ENCODE measurements at places on chromosomes 11 and 22.

GRCh38 chr11:50394017-50394416, 361.3 kb downstream of the OR4C45 start:
- no peak for DNase-seq
- no peak overlapping the region for H3K4me3 ChIP-seq
- no peaks in the 10 kb centered on the region for H3K36me3 ChIP-seq
- H3K4me1 ChIP-seq = no peaks in the 10 kb centered on the region
- no peaks in the 10 kb centered on the region for H3K27me3 ChIP-seq
- no peak overlapping the region for H3K27ac ChIP-seq

GRCh38 chr11:47325271-47326041, 27.0 kb downstream of the MYBPC3 start:
- H3K4me3 ChIP-seq = no peak overlapping the region
- H3K4me1 ChIP-seq = peaks cover 6% of the 10 kb centered on the region
- DNase-seq = no peak
- no peaks in the 10 kb centered on the region for H3K27me3 ChIP-seq
- peak overlapping the region; percentile 51 for H3K27ac ChIP-seq

- peaks cover 6% of the 10 kb centered on the region for H3K4me1 ChIP-seq
- H3K27me3 ChIP-seq = peaks cover 35% of the 10 kb centered on the region
- no peaks in the 10 kb centered on the region for H3K36me3 ChIP-seq
- H3K4me3 ChIP-seq = no peak overlapping the region
- DNase-seq = no peak
Measured at GRCh38 chr11:120899720-120900119, 124.2 kb upstream of the TBCEL start.

GRCh38 chr11:64268893-64269539, 15.4 kb downstream of the BAD start:
- H3K4me1 ChIP-seq = peaks cover 19% of the 10 kb centered on the region
- H3K27ac ChIP-seq = peak overlapping the region; percentile 99
- peak overlapping the region; percentile 96 for H3K4me3 ChIP-seq
- DNase-seq = peak; percentile 28

All from T-helper 17 cell (primary cell).